Type B pancreatic cell (in vitro differentiated cells): ENCODE measurements at places on chromosomes 2 and 18. TPM values are rescaled to one million over a fixed set of nuclear protein-coding genes. Genes with fewer than 3 reads are reported as not detected.

PRKRA gene
- total RNA-seq = 52.2 and 69.5 TPM in 2 replicates

- no peak for DNase-seq
Observed at GRCh38 chr2:11290211-11290610, 54.2 kb downstream of the ROCK2 start.

DNA sequence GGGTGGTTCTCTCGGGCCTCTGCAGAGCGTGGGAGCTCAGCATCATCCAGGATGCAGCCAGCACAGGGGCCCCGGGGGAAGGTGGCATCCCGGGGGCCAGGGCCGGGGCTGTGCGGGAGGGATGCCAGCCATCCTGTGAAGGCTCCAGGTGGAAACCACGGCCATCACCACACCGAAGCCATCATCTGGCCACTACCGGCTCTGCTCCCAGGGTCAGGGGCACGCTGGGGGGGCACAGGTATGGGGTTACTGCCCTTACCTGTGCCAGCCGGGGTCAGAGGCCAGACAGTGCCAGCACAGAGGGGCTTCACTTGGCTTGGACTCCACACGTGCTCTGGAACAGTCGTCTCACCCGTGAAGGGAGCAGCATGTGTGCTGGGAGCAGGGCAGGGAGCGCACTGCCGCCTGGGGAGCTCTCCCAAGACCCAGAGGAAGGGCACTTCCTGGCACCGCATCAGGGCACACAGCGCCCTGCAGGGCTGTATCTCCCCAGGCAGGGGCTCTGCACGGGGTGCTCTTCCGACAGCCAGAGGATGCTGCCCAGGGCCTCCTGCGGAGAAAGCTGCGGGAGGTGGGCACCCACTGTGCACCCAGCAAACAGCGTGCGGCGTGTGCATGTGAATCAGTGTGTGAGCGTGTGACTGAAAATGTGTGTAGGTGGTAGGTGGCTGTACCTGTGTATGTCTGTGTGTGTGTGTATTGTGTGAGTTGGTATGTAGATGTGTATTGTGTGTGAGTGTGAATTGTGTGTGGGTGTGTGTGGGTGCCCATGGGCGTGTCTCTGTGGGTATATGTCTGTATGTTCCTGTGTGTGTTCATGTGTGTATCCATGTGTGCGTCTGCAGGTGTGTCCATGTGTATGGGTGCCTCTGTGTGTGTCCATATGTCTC, 75.0 kb downstream of the PTGR3 start:
- DNase-seq = peak; percentile 59

RAPGEF4 gene
- 4.3 and 4.4 TPM in 2 replicates for total RNA-seq

- DNase-seq = no peak
Observed at GRCh38 chr2:70116936-70117552, 29.8 kb downstream of the PCBP1 start.

DNA sequence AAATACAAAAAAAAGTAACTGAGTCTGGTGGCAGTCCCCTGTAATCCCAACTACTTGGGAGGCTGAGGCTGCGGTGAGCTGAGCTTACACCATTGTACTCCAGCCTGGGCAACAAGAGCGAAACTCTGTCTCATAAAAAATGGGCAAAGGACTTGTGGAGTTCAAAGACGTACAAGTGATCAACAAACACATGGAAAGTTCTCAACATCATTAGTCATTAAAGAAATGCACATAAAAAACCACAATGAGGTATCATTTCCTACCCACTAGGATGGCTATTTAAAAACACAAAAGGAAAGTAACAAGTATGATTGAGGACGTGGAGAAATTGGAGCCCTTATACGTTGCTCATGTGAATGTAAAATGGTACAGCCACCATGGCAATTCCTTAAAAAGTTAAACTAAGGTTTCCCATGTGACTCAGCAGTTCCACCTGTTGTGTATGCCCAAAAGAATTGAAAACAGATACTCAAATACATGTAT, 52.3 kb downstream of the RAB10 start:
- DNase-seq = no peak

HADHA gene
- total RNA-seq = 125 and 137 TPM in 2 replicates

DYNC1I2 gene
- total RNA-seq = 97.3 and 115 TPM in 2 replicates

GRCh38 chr18:46787674-46788073, 30.8 kb upstream of the ST8SIA5 start:
- no peak for DNase-seq

ANKRD62 gene
- total RNA-seq = not detected in 2 replicates

- no peak for DNase-seq
Observed at GRCh38 chr2:11305338-11305737, 39.1 kb downstream of the ROCK2 start.

GRCh38 chr2:86556508-86556907, 6.7 kb downstream of the CHMP3 start:
- no peak for DNase-seq

TOGARAM2 gene
- total RNA-seq = 1.6 and 3.6 TPM in 2 replicates

DNA sequence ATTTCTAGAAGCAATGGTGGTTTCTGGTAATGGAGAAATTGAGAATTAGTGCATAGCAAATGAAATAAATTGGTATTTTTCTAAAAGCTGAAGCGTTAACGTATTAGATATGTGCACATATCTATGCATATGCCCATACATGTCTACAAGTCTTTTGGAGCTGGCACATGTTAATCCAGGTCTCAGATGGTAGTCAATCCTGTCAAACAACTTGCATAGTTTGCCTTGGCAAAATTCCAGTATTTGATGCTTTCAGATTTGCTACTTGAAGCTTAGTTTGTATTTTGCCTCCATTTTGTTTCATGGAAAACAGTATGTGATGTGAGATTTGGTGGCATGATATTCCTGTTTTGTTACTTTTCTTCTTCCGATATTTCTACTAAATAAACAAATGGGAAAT, 304.6 kb downstream of the PARD3B start:
- DNase-seq = no peak

DNA sequence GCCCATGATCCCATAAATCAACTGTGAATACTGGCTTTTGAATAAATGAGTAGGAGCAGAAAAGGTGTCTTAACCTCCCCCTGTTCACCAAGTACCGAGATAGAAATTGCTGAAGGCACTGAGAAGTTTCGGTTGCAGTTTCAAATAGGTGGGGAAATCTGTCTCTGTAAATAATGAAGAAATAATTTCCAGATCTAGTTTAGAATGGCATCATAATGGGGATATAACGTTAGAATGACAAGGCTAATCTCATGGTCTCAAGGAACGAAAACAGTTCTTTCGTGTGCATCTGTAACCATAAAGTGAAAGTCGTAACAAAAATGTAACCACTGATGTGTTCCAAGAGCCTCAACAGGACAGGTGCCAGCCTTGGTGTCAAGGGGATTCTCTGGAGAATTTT, 49.9 kb upstream of the TMEM18 start:
- DNase-seq = no peak

DNA sequence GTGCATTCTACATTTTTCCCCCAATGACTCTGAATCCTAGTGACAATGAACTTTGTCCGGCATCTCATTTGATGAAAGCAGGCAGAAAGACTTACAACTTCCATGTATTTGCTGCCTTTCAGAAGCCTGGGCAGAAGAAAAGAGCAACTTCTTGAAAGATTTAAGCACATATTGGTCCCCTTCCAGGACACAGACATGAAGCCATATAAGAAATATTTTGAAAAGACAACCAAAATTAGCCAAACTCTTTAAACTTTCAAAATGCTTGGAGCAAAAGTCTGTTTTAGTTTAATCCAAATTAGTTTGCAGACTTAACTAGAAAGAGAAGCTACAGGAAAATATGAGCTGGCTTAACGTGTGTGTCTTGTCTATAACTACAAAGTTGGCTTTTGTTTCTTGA, 492.5 kb downstream of the NR4A2 start:
- no peak for DNase-seq

DNA sequence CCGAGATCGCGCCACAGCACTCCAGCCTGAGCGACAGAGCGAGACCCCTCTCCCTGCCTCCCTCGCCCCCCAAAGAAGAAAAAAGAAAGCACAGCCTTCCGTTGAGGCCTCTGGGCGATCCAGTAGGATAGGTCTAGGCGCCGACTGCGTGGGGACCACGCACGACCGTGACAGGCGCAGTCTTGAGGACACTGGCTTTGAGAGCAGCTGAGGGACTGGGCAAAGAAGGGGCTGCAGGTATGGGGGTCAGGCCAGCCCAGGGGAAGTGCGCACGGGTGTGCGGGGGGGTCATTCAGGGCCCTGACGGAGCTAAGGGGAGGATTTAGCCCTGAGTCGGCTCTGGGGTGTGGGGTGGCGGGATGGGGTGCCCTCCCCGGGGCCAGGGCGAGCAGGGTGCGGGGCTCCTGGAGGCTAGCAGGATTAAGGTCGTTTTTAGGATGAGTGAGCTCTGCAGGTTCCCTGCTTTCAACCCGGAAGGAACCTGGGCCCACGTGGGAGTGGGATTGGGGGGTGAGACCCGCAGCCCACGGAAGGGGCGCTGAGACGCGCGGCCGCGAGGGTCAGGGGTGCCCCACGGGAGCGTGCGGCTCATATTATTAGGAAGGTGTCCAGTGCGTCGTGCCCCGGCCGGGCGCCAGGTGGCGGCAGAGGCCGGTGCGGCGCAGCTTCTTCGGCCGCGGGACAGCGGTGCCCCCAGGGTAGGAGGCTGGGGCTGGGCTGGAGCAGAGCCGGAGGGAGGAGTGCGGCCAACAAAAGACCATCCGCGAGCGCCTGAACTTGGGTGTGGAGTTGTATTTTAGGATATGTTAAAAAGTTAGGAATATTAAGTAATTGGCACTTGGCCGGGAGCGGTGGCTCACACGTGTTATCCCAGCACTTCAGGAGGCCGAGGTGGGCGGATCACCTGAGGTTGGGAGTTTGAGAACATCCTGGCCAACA, 20.5 kb upstream of the ZNF236 start:
- DNase-seq = no peak

DNA sequence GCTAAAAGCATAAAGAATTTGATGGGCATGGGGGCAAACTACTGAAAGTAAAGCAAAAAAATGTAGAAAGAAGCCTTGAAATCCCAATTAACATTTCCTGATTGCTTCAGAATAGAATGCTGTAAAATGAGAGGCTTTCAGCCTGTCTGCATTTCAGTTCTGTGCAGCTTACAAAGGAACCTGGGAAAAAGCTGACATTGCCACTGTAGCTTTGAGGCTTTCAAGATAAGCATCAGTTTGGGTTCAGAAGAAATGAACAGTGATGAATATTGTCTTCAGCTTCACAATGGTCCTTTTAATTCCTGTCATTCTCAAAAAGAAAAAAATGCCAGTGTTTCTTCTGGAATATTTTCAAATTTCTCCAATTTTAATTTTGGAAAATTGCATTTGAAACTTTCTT, 242.7 kb downstream of the LRRTM1 start:
- no peak for DNase-seq

GRCh38 chr2:199457147-199458008, at the start of gene SATB2:
Gene SATB2 (minus strand): TSS chr2:199457939. CDS start chr2:199456037, 1,902 bp downstream.
- no peak for DNase-seq

- no peak for DNase-seq
Observed at GRCh38 chr2:235773188-235773928, 279.5 kb downstream of the AGAP1 start.

SP100 gene
- total RNA-seq = 21.7 and 41.8 TPM in 2 replicates

NEUROD1 gene
- total RNA-seq = 48.5 and 72.2 TPM in 2 replicates

- DNase-seq = no peak
Observed at GRCh38 chr18:4399929-4400328, 55.2 kb downstream of the DLGAP1 start.

SP5 gene
- 1.1 and 4.4 TPM in 2 replicates for total RNA-seq

- DNase-seq = no peak
Observed at GRCh38 chr2:112582314-112582746, 2.1 kb upstream of the CHCHD5 start.

TXNDC2 gene
- total RNA-seq = not detected in 2 replicates

DNA sequence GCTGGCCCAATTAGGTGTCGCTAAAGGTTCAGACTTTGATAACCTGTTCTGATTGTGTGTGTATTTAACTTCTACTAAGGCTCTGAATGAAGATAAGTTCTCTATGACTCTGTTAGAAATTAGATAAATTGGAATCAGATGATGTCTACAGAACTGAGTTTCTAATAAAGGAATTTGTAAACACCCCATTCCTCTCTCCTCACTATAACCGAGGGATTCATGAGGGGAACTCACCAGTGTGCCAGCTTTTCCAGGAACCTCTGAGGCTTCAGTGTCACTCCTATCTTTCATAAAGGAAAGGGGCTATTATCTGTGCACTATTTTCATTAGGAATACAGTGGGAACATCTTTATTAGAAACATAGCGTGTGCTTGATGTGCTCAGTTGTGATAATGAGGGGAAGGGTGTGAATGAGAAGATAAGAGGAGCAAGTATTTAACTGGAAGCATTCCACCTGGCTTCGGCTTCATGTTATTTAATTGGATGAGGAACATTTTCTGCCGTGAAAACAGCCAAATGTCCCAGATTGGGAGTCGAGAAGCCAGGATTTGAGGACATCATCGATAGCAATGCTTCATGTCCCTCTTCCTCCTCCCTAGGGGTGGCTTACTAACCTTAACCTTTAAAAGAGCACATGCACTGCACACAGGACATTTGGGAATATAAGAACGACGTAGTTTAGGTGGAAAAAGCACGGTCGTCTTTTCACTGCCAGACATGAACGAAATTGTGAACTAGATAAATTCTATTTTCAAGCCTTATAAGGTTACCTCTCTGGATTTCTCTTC, 84.8 kb upstream of the TCF4 start:
- no peak for DNase-seq
